ENCODE measurements at places on chromosomes 7 and 10.

DNA sequence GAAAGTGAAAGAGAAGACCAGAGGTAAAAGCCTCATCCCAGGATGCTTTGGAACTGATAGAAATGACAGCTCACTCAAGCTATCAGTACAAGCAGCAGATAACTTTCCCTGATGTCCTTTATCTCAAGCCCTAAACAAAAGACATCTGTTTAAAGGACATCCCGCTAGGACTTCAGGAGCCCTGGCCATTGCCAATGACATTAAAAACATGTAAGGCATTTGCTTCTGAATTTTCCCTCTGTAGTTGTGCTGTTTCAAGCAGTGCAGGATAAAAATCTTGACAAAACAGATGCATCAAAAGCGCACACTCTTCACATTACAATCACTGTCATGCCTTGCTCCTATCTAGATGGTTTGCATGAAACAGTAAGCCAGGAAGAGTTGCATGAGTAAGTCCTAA, 159.8 kb downstream of the AOAH start:
- no peak for DNase-seq

GRCh38 chr10:83983578-83984255, 155.6 kb upstream of the GHITM start:
- no peak for DNase-seq

GRCh38 chr7:70579397-70580097, 552.4 kb upstream of the GALNT17 start:
- DNase-seq: no peak

DNA sequence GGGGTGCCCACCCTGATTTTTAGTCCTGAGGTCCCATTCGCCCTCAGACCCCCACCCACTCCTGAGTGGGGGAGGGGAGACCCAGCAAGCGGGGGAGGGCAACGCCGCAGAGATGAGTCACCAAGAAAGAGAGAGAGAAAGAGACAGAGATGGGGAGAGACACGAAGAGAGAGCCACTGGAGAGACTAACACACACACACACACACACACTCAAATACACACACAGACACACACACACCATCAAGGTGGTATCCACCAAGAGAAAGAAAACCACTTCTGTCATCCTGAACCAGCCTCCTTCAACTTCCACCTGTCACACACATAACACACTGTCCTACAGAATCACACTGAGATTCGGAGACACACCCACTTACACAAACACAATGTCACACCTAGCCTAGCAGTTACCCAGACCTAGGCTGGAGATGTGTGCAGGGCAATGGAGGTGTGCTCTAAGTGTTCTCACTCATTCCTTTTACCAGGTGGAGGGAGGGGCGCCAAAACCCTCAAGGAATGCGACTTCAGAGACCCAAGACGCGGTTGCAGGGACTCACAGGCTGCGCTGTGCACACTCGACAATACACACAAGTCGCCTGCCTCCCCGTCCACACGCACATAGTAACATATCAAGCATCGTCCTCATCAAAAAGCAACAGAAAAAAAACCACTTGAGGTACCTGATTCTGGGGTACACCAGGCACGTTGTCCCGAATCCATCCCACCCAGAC, 3.9 kb upstream of the VGF start:
- no peak for DNase-seq

- DNase-seq: peak; percentile 74
Observed at GRCh38 chr10:13347500-13348156, 465 bp downstream of the SEPHS1 start.

DNA sequence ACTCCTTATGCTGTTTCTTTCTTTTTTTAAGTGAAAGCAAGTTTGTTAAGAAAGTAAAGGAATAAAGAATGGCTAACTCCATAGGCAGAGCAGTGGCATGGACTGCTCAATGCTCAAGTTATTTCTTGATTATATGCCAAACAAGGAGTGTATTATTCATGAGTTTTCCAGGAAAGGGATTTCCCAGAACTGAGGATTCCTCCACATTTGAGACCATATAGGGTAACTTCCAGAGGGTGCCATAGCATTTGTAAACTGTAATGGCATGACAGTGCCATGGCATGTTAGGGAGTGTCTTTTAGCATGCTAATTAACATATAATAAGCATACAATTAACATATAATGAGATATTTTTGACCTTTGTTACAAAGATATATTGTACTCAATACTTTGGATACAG, 1034.5 kb upstream of the PHF14 start:
- no peak for DNase-seq

GRCh38 chr7:143147070-143147469, 15.2 kb downstream of the PIP start:
- no peak for DNase-seq

DNA sequence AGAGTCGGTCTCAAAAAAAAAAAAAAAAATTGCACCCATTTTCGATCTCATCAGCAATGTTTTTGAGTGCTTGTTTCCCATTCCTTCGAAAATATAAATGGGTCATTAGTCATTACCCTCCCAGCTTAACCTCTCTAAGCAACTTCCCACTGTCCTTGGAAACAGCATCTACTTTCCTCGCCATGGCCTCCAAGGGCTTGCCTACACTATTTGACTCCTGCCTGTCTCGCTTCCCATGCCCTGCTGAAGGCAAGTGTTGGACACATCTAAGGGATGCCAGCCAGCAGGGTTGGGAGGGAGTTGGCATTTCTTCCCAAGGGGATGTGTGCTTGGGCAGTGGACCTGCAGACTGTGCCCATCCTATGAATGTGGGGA, 12.7 kb upstream of the RHBDD2 start:
- no peak for DNase-seq

DNA sequence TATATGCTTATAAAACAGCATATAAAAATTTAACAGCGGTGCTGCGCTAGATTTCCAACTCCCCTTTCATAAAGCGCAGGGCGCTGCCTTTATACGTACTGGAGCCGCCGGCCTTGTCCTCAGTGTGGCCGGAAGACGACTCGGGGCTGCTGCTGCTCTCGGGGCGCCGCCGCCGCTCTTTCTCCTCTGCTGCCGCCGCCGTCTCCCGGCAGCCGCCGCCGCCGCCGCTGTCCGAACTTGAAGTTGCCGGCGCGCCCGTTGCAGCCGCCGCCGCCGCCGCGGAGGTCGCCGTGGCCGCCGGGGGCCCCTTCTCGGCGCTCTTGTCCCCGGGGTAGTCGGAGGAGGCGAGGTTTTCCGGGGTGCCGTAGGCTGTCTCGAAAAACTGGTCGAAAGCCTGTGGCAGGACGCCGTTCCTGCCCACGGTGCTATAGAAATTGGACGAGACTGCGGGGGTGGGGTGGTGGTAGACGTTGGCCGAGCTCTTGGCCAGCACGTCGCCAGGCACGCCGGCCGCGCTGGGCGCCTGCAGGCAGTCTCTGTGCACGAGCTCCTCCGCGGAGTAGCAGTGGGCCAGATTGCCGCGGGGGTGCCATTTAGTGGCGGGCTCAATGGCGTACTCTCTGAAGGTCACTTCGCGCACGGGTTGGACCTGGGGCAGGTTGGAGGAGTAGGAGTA, 557 bp downstream of the HOXA11 start:
- no peak for DNase-seq

GRCh38 chr7:151869968-151870918, 6.7 kb downstream of the PRKAG2 start:
- DNase-seq: no peak

GRCh38 chr7:50822706-50823105, 40.0 kb upstream of the GRB10 start:
- DNase-seq: no peak

Measured in stimulated activated CD4-positive, alpha-beta T cell treated with anti-CD3 and anti-CD28 coated beads, TNF-alpha, amount 100 ng/mL, for 24 hours (primary cell).